ENCODE measurements at places on chromosomes 3 and 15.

DNA sequence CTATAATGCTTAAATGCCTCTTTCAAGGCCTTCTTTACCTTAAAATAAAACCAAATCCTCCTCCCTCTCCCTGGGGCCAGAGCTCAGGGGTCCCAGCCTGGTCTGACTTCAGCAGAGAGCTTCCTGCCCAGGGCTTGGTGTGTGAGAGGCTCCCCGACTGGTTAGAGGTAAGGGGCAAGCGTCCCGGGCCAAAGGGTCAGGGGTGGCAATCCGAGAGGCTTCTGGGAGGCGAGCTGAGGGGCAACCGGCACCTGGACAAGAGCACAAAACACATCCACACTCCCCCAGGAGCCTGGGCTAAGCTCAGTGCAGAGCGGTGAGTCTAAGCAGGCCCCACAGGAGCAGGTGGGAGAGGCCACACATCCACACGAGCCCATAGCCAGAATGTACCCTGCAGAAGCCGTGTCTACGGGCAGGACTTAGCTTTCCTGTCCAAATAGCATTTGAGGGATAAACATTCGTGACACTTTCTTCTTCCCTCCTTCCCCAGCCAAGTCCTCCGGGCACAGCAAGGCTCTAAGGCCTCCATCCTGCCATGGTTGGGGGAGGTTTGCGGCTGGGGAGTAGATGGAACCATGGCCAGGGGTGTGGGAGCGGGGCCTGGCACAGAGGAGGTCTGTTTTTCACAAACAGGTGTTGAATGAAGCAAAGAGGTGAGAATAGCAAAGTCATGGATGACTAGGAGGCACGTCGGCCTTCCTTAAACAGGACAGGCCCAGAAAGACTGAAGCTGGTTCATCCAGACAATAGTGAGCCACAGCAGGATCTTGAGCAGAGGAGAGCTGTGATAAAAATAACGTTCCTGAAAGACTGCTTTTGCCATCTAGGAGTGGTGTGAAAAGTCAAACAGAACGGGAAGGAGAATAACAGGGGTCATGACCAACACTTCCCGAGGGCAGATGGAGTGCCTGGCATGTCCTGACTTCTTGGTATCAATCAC lies 98.7 kb upstream of the IQSEC1 start:
- no peak for DNase-seq

- DNase-seq = peak; percentile 11
These were observed 6.1 kb downstream of the GRAMD1C start for GRCh38 chr3:113844622-113845222.

- DNase-seq = no peak
These were observed 95.7 kb downstream of the CPN2 start for GRCh38 chr3:194255252-194256039.

GRCh38 chr3:30691249-30691880 lies 85.0 kb downstream of the TGFBR2 start:
- DNase-seq = no peak

- no peak for DNase-seq
These were observed 9.8 kb upstream of the PRR23E start for GRCh38 chr3:127182848-127183714.

- DNase-seq = no peak
These were observed 4.5 kb upstream of the MRPS22 start for GRCh38 chr3:139339219-139339906.

DNA sequence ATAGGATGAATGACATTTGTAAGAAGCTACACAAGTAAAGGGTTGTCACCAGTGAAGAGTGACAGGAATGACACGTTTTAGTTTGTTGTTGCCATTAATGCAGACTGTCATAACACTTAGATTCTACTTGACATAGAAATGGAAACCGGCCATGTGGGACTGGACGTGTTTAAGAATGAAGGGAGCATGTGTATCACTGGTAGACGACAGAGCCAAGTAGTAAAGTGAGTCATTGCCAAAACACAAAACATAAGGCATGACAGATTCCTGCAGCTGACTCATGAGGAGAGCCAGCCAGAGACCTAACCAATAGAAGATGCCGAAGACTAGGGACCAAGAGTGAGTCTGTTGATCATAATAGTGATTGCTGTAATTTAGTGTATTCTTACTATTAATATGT lies 106.2 kb upstream of the PLAAT1 start:
- no peak for DNase-seq

GRCh38 chr3:182420741-182421140 lies 372.6 kb upstream of the ATP11B start:
- no peak for DNase-seq

DNA sequence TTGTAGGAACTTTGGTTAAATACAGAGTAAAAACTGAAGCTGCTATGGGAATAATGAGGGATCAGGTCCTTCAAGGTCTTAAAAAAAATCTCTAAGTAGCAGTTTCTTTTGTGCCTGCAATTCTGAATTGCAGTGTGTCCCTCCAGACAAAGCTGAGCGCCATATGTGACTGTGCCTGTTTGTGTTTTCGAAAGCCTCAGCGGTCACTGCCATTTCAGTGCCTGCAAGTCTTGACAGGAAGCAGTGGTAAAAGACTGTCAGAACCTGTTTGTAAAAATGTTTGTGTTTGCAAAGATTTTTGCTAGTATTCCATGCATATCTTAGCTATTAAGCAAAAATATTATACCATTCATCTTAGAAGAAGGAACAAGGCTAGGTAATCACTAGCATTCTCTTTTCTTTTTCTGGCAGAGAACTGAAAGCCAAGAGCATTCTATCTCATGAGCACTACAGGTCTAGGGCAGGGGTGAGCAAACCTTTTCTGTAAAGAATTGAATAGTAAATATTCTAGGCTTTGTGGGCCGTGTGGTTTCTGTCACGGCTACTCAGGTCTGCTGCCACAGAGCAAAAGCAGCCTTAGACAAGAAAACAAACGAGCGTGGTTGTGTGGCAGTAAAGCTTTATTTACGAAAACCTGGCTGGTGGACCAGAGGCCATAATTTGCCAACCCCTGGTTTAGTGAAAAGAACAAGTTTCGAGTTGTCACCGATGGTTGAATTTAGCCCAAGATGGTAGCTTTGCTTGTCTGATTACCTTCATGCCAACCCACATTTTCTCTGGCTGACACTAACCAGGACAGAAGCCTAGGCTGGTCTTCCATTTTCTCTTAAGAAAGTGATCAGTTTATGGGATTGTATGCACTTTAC lies 134.4 kb downstream of the CACNA1D start:
- DNase-seq = no peak

DNA sequence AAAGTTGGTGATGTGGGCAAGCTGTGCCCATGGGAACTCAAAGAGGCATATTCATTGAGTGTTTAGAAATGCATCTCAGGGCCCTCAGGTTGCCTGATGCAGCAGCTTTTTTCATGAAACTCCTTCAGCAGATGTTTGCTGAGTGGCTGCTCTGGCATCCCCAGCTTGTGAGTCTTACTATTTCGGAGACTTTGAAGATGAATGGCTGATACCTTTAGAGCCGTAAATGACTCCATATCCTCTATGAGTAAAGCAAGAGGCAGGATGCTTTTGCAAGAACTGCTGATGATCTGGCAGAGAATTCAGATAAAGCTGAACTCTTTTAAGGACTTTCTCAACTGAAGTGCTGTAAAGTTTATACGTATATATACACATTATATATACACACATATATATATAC lies 384.3 kb downstream of the CACNA2D3 start:
- DNase-seq = no peak

DNA sequence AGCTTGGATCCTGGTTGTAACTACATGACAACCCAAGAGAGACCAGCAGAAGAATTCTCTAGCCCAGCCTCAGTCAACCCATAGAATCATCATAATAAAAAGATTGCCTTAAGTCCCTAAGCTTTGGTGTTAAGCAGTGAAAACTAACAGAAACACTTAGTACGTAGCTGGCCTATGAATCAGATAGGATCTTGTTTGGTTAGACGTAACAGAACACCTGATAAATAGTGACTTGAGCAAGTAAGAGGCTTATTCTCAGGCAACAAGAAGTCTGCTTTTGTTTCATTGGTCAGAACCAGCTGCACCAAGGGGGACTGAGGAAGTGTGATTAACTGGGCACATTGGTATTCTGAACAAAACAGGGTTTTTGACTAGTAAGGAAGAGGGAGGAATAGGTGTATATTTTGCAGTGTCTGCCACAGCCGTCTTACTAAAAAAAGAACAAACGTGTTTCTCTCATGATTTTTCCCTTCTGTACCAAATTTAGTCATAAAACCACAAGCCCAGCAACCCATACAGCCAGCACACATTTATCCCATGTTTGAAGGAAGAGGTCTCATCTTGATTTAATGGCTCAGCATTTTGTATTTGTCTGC lies 53.3 kb upstream of the GLCE start:
- DNase-seq = no peak

GRCh38 chr15:98778263-98778959 lies 130.1 kb downstream of the IGF1R start:
- DNase-seq = no peak

DNA sequence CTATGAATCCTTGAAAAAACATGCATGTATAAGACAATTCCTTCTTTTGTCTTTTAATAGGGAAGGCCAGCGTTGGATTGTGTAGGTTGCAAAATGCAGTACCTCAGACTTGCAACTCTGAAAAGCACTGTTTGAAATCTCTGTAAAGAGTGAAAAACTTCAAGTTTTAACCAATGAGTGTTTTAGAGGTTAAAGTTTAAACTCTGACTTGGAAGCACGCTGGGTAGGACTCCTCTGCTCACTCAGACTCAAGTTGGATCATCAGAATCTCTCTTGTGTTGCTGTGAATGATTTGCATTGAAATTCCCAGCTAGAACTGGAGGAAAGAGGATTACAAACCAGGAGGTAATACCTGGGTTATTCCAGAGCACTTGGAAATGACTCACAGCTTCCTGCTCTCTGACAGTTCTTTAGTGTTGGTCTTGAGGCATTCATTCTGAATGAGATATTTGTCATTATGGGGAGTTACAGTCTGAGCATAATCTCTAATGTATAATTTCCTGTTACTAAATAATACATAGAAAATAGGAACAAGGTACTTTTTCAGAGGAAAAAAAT lies 49.1 kb downstream of the PLS1 start:
- DNase-seq = no peak

- no peak for DNase-seq
These were observed 57.3 kb downstream of the FRMD5 start for GRCh38 chr15:44137750-44138149.

DNA sequence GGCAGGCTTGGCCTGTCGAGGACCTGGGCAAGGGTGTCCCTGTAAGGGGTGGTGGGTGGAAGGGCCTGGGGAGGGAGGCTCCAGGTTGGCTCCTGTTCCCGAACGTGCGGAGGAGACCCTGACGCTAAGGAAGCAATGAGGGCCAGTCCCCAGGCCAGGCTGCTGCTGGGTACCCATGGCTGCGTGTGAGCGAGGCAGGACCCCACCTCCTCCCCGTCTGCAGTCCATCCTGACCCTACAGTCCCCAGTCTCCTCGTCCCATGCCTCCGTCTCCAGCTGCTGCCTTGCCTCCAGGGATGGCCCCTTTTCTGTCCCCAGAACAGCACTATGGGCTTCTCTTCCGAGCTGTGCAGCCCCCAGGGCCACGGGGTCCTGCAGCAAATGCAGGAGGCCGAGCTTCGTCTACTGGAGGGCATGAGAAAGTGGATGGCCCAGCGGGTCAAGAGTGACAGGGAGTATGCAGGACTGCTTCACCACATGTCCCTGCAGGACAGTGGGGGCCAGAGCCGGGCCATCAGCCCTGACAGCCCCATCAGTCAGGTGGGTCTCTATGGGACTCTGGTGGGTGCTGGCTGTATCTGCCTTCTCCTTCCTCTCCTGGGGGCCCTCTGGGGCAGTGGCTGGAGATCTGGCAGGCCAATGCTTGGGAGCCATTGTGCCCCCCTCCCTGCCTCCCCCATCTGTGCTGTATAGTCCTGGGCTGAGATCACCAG lies 571 bp downstream of the FES start:
- DNase-seq = no peak

DNA sequence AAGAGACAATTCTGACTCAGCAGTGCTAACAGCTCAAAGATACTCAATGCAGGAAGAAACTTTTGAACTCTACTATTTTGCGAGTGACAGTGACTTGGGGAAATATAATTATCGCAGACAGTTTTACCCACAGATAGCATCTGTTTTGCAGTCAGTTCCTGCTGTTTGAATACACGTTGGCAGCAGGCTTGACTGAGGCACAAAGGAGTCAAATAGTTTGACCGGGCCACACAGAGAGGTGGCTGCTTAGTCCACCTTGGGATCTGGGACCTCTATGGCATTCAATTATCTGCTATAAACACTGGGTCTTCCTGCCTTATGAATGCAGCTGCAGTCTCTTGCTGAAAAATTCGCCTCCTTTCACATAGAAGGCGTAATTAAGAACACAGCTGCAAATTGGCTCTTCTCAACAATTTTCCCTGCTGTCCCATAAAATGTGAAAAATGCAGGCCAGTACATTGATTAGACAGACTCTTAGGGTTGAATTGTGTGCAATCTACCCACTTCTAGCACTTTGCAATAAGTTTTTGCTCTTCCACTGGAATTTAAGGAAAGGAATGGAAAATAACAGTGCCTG lies 56.5 kb downstream of the OTOL1 start:
- DNase-seq = no peak

DNA sequence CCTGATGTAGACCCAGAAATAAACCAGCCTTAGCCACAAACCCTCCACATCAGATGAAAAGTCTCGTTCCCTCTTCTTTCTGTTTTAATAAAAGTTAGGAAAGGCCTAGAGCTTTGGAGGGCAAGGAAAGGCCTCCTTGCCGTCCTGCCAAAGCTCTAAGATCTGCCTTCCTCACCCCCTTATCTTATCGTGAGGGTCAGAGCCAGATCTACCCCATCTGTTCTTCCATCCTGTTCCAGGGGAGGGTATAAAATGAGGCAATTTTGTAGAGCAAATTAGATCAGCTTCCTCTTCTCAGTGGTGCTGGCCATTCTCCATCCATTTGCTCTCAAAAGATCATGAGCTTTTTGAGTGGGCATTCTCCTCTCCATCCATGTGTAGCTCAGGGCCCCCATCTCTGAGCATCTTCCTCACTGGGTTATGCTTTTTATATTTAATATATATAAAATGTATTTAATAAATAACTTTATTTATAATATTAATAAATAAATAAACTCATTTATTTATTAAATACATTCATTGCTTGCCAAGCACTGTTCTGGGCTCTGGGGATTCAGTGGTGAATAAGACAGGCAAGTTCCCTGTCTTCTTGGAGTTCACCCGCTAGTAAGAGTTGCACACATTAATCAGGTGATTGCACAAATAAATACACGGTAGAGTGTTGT lies 2.0 kb upstream of the SLC24A1 start:
- no peak for DNase-seq

GRCh38 chr15:36627566-36627965 lies 48.1 kb downstream of the CDIN1 start:
- DNase-seq = no peak

- no peak for DNase-seq
These were observed 14.5 kb downstream of the CSRNP1 start for GRCh38 chr3:39138804-39139415.

DNA sequence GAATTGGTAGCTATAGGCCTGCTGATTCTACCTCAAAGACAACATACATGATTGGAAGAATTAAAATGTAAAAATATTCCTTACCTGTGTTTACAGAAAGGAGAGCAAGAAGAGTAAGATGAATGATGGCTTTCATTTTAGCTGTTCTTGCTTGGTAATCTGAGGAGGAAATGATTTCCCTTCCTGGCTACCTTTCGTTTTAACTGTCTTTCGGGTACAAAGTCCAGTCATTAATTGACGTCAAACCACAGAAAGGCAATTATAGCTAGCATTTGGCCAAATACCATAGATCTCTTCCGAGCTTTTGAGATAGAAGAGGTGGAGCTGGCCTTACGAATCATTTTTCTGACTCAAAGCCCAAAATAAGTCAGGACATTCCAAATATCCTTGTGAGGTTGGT lies at the start of gene MUC13:
Gene MUC13 (minus strand): TSS at position 175 of the 400 bp plus-strand sequence. CDS start 39 bp downstream, at position 136.
- no peak for DNase-seq

Data from NCI-H345 (cell line).